ENCODE measurements at places on chromosomes 3 and 15.

DNA sequence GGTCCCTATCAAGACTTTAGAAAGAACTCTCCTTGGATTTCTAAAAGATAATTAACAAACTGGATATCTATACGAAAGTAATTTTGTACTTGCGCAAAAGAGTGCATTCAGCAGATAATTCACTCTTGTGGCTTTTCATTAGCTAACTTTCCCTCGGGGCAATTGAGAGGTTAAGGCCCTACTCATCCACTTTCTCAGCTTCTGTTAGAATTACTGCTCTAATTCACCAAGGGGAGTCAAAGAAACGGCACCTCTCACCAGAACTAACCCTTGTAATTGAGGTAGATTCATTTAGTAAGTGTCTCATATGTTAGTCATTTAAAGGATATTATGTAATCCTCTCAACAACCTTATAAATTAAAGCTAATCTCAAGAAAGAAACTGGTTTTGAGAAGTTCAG is 22.5 kb upstream of the MB21D2 start:
- no peak for DNase-seq

DNA sequence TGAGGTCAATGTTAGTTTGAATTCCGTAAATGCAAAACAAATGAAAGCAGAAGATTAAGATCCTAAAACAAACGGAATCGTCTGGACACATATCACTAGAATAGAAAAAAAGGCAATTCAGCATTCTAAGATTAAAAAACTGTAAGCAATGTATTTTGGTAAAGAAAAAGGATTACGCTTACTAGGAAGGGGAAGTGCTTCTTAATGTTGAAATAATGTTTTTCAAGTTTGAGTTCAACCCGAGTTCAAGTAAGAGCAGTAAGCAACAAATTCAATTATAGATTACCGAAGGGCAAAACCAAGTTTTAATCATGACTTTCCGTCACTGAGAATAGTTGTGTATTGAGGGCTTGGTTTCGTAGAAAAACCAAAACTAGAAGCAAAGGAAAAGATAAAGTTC is 637 bp downstream of the CIP2A start:
- no peak for DNase-seq

DNA sequence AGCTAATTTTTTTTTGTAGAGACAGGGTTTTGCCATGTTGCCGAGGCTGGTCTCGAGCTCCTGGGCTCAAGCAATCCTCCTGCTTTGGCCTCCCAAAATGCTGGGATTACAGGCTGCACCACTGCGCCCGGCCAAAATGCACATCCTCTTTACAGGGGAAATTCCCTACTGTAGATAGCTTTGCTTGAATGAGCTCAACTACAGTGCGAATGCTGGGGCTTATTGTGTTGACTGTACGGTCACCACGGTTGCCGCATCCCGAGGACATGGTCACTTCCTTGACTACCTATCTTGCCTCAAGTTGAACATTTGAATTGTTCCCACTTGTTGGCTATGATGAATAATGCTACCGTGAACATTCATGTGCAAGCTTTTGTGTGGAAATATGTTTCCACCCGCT is 5.3 kb upstream of the MTFMT start:
- DNase-seq = no peak

- DNase-seq = no peak
These were observed 17.0 kb upstream of the OR5K1 start for GRCh38 chr3:98445949-98446406.

DNA sequence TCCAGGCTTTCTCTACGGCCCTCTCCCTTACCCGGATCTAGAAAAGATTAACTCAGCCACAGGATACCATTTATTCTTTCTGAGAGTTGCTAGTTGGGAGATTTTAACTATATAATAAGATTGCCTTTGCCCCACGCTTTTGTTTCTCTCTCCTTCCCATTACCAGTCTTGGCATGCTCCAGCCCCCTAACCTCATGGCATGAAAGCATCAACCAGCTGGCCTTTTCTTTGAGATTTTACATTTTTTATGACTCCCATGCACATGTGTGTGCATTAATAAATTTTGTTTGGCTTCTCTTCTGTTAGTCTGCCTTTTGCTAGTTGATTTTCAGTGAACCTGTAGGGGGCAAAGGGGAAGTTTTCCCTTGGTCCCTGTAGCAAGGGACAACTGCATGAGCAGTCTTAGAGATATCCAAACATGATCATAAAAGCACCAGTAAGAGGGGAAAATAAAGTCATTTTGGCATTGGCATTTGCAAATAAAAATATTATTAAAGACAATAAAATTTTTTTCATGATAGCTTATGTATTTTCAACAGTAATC is 73.6 kb downstream of the OXSM start:
- DNase-seq = no peak

DNA sequence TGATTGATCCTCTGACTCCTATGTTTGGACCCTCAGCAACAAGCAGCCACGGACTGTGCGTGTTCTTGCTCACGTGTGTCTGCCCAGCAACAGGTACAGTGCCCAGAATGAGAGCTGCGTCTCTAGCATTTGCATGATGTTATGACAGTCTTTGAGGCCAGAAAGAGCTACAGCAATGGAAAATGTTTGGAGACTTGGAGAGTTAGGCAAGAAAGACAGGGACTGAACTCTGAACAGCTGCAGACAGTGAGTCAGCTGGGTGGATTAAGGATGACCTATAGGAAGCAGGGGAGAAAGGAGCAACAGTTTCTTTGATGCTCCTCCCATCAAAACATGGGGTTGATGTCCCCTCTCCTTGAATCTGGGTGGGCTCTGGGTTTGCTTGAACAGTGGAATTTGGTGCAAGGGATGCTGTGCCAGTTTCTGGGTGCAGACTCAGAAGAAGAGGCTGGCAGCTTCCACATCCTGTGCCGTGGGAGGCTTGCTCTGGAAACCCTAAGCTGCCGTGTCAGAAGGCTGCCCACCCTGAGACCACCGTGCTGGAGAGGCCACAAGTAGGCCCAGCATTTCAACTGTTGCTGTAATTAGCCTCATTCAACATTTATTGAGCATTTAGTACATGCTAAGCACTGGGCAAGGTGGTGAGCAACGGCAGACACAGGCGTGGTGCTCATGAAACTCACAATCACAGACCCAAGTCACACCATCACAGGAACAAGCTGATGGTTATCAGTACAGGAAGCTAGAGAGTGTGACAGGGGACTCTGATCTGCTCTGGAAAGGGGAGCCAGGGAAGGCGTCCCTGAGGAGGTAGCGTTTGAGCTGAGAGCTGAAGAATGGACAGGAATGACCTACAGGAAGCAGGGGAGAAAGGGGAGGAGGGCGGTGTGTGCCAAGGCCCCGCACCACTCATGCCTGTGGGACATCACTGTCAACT is 21.7 kb downstream of the CCR9 start:
- DNase-seq = peak; percentile 43

GRCh38 chr3:139107424-139108252 is 62.9 kb upstream of the PRR23C start:
- no peak for DNase-seq

- no peak for DNase-seq
These were observed 342.8 kb upstream of the ARPP21 start for GRCh38 chr3:35296533-35296932.
